Renal cortical epithelial cell (primary cell): ENCODE measurements at places on chromosomes 12 and 14.

- no peak for DNase-seq
Observed at GRCh38 chr12:103272949-103273348, 222.8 kb downstream of the C12orf42 start.

GRCh38 chr12:111094157-111095010 lies 174.0 kb upstream of the MYL2 start:
- DNase-seq, result no peak

- DNase-seq, result peak; percentile 72
Observed at GRCh38 chr12:1117970-1118563, 127.0 kb downstream of the ERC1 start.

DNA sequence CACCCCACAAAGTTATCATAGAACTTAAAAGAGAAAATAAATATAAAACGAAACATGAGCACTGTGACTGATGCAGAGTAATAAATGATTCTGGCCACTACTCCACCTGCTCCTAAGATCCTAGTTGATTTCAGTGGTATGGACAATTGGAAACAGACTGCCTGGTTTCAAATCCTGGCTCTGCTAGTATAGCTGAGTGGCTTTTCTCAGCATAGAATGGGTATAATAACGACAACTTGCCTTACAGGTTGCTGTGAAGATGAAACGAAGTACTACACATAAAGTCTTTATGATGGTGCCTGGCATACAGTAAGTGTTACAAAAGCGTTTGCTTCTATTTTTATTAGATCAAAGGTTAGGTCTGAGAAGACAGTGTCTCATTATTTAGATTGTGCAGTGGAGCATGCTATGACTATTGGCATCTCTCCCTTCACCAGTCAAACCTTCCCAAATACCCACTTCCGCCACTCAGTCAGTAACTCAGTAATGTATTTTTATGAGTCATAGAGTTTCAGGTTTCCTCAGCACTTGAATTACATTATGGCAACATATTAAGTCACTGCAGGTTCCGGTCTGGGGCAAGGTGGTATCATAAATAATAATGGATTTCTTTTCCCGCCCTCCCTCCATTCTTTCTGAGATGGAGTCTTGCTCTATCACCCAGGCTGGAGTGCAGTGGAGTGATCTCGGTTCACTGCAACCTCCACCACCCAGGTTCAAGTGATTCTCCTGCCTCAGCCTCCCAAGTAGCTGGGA lies 29.7 kb upstream of the NR2C1 start:
- peak; percentile 98 for DNase-seq

DNA sequence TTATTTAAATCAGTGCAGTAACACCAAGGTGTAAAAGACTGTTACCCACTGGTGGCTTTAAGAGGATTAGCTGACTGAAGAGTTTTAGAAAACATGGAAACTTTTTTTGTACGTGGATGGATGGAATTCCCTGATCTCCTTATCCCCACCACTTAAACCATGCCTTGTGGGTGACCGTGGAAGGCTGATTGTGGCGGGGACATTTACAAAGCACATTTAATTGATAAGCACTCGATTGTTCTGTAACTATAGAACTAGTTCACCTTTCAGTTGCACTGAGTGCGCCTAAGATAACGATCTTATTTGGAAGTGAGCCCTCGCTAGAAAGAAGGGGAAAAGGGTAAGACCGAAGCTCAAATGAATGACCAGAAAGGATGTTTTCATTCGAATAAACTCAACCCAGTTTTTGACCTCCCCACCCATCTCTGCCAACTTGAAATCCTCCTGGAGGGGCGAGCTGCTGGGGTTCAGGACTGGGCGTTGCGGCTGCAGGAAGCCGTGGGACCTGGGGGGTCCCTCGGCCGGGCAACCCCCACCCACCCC lies 688 bp upstream of the RASSF3 start:
- DNase-seq, result peak; percentile 49

DNA sequence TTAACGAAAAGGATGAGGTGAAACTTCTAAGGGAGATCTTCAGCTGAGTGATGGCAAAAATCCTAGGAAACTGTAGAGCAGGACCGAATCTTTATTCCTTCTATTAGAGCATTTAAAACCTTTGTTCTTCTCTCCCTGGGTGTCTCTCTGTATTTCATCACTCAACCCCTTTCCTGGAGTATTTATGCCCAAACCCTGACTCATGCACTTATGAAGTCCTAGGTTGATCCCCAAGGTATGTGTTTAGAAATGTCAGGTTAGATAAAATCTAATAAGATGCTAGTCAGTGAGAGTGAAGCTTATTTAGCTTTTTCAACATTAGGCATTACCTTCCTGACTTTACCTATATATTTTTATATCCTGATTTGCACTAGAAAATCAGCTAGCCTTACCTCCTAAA lies 239.8 kb upstream of the NPAS3 start:
- DNase-seq, result peak; percentile 85

DNA sequence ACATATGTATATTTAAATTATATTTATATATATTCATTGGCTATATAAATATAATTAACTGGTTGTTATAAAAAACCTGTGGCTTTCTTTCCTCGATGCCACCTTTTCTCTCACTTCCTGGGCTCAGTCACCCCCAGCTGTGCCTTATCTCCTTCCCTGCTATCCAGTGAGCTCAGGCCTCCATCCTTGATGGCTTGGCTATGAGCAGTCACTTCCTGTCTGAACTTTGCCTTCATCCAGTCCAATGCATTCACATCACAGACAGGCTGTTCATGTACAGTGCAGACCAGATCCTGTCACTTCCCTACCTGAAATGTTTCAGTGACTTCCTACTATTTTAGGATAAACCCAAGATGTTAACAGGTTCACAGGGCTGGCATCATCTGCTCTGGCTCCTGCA lies 115.3 kb upstream of the PRB2 start:
- DNase-seq, result no peak

- no peak for DNase-seq
Observed at GRCh38 chr14:66206554-66206953, 279.6 kb upstream of the CCDC196 start.

- DNase-seq, result peak; percentile 16
Observed at GRCh38 chr12:77734214-77734883, 96.3 kb upstream of the NAV3 start.

GRCh38 chr12:96258104-96258961 lies 64.2 kb downstream of the ELK3 start:
- DNase-seq, result peak; percentile 13

GRCh38 chr14:35292770-35293561 lies 784 bp downstream of the PSMA6 start:
- no peak for DNase-seq

DNA sequence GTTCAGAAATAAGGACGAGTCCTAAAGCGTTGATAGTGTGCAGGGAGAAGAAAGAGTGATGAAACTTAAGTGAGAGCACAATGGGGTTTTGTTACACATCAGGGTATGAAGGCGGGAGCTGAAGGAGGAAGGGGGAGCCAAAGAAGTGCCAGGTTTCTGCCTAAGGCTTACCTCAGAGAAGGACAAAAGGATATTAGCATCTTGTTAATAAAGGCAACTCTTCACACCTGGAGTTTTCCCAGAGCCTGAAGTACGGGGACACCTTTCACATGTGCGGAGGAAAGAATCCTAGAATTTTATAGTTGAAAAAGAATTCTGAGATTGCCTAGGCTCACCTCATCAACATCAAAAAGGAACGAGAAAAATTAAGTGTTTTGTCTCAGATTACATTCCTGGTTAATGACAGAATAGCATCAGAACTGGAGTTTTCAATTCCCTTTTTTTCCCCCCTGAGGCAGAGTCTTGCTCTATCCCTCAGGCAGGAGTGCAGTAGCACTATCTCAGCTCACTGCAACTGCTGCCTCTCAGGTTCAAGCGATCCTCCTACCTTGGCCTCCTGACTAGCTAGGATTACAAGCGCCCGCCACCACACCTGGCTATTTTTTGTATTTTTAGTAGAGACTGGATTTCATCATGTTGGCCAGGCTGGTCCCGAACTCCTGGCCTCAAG lies 2.2 kb upstream of the SAV1 start:
- no peak for DNase-seq

GRCh38 chr14:56112781-56113180 lies 5.4 kb upstream of the PELI2 start:
- DNase-seq, result no peak

DNA sequence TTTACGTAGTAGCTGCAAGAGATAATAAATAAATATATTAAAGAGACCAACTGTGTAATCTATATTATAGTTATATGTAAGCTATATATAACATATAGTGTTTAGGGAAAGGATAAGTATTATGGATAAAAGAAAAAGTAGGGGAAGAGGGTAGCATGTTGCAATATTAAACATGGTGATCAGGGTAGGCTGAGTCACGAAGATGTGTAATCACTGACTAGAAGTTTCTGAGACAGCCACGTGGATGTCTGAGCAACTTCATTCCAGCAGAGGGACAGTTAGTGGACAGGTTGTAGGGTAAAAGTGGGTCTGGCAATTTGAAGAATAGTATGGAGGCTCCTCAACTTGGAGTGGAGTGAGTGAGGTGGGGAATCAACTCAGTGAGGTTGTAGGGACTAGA lies 109.7 kb downstream of the ANO4 start:
- DNase-seq, result no peak

GRCh38 chr12:23885394-23885793 lies 64.1 kb downstream of the SOX5 start:
- no peak for DNase-seq

GRCh38 chr12:93884794-93885460 lies 207.8 kb downstream of the CRADD start:
- no peak for DNase-seq

- DNase-seq, result no peak
Observed at GRCh38 chr14:57403521-57403864, 13.1 kb downstream of the NAA30 start.

GRCh38 chr12:76449993-76450392 lies 101.8 kb upstream of the BBS10 start:
- no peak for DNase-seq

DNA sequence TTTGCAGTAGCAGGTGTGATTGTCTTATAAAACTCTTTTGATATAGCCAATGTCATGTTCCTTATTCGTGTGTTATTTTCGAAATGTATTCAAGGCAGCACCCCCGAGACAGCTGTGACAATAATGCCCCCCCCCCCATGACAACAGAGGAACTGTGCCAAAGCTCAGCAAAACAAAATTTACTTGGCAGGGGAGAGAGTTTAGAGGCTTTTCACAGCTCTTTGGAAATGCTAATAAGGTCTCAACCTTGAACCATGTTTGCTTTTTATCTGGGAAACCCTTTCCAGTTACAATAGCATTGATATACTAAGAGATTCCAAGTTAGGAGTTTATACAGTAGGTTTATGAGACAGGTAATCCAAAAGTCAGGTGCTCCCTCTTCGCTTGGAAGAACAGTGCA lies 56.4 kb upstream of the USP44 start:
- no peak for DNase-seq

DNA sequence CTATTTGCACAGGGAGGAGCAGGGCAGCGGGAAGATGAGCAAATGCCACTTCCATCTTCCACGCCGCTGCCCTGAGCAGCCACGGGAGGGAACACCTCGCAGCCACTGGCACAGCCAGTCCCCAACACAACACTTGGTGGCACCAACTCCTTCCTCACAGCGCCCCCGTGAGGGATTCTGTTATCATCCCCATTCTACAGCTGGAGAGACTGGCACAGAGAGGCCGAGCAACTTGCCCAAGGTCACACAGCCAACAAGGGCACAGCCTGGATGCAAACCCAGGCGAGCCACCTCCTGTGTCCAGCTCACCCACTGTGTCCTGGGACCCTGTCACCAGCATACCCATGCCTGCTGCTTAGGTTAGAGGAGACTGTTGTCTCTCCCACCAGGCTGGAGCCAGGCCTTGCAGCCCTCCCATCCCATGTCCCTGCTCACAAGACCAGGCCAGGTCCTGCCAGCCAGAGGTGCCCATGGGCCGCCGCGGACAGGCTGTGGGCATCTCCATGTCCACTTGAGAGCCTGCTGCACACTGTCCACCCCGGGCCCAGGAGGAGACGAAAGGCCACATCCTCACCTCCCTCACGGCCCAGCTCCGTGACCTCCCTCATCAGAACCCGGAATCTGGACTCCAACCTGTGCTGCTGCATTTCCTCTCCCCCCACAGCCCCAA lies 57.0 kb downstream of the NCOR2 start:
- no peak for DNase-seq

DNA sequence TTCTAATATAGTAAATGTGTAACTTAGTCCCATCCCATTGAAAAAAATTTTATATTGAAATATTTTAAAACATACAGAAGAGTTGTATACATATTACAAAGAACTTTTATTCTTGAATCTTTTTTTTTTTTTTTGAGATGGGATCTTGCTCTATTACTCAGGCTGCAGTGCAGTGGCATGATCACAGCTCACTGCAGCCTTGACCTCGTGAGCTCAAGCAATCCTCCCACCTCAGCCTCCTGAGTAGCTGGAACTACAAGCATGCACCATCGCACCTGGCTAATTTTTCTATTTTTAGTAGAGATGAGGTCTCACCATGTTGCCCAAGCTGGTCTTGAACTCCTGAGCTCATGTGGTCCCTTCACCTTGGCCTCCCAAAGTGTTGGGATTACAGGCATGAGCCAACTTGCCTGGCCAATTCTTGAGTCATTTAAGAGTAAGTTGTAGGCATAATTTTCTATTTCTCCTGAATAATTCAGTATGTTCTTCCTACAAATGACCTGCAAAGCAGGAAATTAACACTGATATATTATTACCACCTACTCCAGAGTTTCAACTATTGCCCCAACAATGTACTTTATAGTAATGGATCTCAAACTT lies 153.0 kb upstream of the BMP4 start:
- peak; percentile 16 for DNase-seq

- peak; percentile 14 for DNase-seq
Observed at GRCh38 chr12:123602651-123603195, 824 bp downstream of the DDX55 start.

DNA sequence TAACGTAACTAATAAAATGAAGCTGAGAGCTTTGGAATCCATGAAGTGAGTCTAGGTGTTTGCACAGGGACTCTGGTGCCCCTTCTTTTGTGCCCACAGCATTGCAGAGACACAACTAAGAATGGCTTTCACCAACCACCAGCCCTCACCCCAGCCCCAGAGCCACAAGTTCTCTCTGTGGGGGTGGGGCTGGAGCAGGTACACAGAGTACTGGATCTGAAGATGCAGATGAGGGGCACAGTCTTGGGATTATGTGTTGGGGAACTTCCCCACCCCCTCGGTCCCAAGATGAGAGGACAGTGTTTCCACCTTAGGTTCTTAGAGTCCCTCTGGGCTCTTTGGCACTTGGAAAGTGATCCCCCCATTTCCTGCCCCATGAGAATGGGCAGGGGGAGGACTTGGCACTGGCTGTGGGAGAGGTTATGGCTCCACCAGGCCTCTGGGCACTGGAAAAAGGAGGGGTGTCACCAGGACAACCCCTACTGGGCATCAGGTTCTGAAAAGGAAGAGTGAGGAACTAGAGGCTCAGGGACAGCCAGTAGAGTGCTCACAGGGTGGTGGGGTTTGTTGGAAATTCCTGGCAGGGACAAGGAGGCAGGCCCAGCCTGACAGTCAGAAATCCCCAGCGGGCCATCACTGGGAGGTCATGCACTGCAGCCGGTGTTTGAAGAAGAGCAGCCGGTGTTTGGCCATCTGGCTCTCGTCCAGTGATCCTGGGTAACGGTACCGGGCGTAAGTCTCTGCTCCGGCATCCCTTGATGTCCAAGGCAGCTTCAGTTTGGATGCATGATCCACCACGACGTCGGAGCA lies 6.7 kb downstream of the B4GALNT1 start:
- no peak for DNase-seq

- DNase-seq, result no peak
Observed at GRCh38 chr12:2076196-2076570, 23.4 kb downstream of the CACNA1C start.

- DNase-seq, result peak; percentile 44
Observed at GRCh38 chr14:22291406-22291805, 297.6 kb downstream of the DAD1 start.
